Lung (tissue), 17 donors: ENCODE measurements at places on chromosomes 6 and 20. TPM values are rescaled to one million over a fixed set of nuclear protein-coding genes. Genes with fewer than 3 reads are reported as not detected.

The VEGFA gene
- 156 TPM for total RNA-seq

The SLC32A1 gene
- total RNA-seq, result not detected

The SLX4IP gene
- total RNA-seq, result 9.5 TPM

The CRISP2 gene
- total RNA-seq, result 4.0 TPM

The NFYA gene
- total RNA-seq, result 38.0 TPM

The PSORS1C2 gene
- total RNA-seq, result not detected

DNA sequence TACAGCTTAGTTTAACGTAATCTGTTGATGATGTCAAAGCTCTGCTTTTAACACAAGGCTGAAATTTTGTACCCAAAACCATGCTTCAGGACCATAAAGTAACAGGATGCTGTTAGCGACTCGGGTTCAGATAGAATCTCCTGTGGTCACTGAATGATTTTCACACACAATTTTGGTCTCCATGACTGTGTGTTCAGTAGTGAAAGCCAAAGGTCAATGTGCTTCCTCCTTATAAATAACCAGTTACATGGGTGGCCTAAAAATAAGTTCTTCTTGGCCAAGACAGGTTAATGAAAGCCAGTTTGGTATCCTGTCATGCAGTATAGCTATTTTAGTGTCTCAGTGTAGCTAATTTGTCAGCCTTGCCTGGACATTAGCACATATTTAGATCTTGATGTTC, 19.1 kb upstream of the LOC128125822 start:
- DNase-seq, result no peak

DNA sequence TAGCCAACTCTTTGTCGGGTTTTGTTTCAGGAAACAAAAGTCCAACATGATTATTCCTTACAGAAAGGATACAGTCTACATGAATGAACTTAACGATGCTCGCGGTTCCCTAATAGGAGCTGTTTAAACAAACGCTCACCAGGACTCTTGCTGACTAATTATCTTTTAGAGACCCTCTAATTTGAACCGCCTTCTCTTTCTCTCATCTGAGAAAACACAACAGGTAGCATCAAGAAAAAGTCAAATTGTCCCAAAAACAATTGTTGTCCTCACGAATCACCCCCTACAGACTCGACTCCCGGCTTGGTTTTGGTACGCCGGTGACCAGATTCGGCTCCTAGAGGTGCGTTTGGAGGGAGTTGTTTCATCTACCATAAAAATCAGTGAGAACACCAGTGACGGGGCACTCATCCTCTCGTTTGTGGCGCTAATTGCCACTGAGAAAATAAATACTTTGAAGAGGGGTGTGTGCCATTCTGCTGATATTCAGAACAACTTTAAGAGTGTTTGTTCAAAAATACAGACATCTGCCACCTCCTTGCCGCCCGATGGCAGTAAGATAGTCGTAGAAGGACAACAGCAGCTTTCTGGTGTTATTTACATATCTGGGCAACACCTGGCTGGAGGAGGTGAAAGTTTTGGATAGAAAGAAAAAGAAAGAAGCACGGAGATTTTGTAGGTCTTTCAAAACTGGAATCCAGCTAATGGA, 1.1 kb upstream of the SIM1 start:
- no peak for DNase-seq

- no peak for DNase-seq
Measured at GRCh38 chr20:24795436-24795835, 153.6 kb upstream of the CST7 start.

DNA sequence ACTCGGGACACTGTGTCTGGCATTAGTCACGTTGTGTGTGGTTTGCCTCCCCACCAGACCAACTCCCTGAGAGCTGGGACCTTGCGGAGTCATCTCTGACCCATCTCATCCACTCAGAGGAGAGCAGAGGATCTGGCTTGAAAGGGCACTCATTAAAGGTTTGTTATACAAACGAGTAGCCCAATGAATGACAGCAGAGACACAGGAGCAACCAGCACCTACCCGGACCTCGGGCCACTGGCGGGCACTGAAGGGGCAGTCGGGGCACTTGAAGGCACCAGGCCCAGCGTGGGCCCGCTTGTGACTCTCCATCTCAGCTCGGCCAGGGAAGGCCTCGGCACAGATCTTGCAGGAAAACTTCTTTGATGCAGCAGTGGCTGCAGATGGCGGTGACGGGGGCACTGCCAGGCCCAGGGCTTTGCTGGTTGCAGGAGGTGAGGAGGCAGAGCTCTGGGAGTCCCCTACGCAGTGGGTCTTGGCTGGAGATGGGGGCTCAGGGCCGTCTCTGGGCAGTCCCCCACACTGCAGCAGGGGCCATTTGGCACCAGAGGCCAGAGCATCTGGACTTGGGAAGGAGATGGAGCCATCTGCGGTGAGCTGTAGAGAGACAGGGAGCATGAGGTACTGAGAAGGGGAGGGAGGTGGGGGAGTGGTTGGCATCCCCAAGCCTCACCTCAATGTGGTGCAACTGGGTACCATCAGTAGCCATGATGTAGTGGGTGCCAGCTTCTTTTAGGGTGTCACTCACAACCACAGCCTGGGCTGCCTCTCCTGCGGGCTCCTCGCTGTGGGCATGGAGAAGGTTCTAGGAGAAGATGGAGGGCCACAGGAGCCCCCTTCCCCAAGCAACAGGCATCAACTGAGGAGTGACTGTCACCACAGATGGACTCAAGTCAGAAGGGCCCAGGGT, 17.7 kb downstream of the PCIF1 start:
- no peak for DNase-seq

- DNase-seq, result no peak
Measured at GRCh38 chr20:34091637-34092200, 20.3 kb downstream of the EIF2S2 start.

- no peak for DNase-seq
Measured at GRCh38 chr6:2782356-2782708, 17.1 kb downstream of the WRNIP1 start.

DNA sequence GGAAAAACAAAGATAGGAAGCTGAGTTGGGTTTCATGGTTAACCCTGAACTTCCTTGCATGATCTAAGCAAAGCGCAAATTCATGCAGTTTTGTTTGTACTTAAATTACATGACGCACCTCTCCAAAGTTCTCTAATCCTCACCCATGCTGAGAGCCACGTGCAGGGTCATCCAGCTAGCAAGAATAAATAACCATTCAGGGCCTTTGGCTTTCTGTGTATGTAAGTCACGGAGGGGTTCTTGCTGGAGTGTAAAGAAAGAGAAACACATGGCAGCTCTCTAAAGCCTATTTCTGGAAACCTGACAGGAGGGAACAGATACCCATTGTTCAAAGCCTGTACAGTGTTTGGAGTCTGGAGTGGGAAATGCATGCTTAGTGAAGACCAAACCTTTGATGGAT, 171.7 kb upstream of the CCN2 start:
- peak; percentile 68 for DNase-seq

- no peak for DNase-seq
Measured at GRCh38 chr20:53883098-53883911, 187.1 kb downstream of the BCAS1 start.

- no peak for DNase-seq
Measured at GRCh38 chr6:150600010-150600300, 270 bp downstream of the PLEKHG1 start.
